ENCODE measurements at places on chromosomes 3 and 15.
A peak's percentile ranks its signal among the peaks of the same experiment; 100 is the strongest.

DNA sequence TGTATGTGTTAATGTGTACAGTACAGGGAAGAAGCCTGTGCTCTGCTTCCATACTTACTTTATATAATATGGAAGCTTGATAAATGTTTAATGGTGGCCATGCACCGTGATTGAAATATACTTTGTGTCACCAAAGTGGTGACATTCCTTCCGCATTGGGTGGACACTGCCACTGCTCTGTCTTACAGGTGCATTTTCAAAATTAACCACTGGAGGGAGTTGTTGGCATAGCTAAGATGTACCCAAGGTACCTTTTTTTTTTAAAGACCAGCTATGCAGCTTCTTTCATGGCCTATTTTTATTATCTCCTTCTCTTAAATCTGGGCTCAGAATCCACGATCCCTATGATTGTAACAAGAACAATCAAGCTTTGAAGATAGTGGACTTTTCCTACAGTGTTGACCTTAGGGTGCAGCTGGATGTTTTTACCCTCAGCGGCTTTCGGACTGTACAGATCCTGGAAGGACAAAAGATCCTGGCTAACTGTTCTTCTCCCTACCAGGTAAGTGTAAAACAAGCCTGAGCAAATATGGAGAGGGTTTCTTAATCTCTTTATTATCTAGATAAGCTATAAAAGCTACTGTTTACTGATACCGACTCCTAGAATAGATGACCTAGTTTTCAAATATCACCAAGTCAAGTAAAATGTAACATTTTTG lies 21.6 kb upstream of the PAK6 start:
- H3K36me3 ChIP-seq = no peaks in the 10 kb centered on the region
- H3K27me3 ChIP-seq = no peaks in the 10 kb centered on the region
- no peaks in the 10 kb centered on the region for H3K4me1 ChIP-seq
- peak; percentile 69 for DNase-seq
- H3K27ac ChIP-seq = no peak overlapping the region

DNA sequence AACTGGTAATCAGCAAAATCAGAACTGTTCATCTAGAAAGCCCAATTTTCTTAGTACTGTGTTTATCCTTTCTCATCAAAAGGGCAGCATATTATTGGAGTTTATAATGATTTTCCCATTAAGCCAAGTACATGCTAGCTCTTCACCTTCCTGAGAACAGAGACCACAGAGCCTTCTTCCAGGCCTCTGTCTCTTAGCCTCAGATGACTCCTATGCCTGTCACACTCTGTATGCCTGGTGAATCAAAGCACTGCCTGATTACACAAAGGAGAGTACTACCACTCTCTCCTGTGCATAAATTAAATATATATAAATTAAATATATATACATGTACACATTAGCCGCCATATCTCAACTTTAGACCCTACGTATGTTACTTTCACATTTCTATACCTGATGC lies 636.1 kb downstream of the NTRK3 start:
- DNase-seq = no peak
- H3K27me3 ChIP-seq = peaks cover 9% of the 10 kb centered on the region
- no peak overlapping the region for H3K4me3 ChIP-seq
- no peak overlapping the region for H3K27ac ChIP-seq

DNA sequence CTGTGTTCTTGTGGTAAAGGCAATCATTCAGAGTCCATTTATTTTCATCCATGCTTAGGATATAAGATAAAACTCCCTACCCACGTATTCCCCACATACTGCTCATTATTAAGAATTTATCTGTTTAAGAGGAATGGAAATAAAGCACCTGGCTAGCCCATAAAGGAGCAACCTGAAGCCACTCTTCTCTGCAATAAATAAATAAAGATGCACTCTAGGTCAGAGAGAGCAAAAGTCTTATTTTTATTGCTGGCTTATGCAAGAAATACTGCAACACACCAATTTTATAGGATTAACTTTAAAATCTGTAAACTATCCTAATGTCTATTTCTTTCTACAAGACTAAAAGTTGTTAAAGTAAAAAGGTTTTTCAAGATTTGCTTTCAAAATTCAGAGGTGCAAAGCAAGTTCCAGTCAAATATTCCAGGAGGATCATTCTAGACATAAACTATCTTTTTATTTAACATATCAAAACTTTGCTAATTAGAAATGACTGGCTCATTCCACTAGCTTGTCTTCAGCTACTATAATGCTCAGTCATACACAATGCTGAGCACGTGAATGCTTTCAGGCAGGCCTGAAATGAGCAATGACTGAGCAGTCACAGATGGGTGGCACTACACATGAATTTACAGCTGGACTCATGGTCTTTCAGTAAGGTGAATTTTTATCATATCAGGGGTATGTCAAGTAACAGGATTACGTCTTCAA lies 7.1 kb downstream of the TJP1 start:
- H3K36me3 ChIP-seq = peaks cover 10% of the 10 kb centered on the region
- H3K27ac ChIP-seq = no peak overlapping the region
- no peak overlapping the region for H3K4me3 ChIP-seq
- H3K27me3 ChIP-seq = peaks cover 86% of the 10 kb centered on the region
- DNase-seq = no peak

- H3K27ac ChIP-seq = no peak overlapping the region
- no peaks in the 10 kb centered on the region for H3K36me3 ChIP-seq
- peaks cover 19% of the 10 kb centered on the region for H3K27me3 ChIP-seq
- H3K4me3 ChIP-seq = no peak overlapping the region
- no peak for DNase-seq
Observed at GRCh38 chr15:100809151-100809550, 70.5 kb upstream of the ALDH1A3 start.

DNA sequence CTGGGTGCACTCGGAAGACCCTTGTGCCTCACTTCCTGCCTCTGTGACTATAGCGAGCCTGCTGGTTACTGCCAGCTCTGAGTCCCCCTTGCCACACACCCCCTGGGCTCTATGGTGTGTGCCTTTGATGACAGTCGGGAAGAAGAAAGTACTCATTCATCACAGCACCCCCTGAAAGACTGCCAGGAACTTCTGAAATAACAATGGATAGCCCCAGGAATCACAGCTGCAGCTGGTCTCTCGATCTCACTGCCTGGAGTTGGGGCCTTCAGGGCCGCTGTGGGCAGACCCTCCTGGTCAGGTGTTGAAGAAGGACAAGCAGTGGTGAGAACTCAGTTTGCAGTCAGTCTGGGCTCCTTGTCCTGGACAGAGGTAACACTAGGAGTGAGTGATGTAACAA lies 9.8 kb upstream of the RPP14 start:
- H3K27ac ChIP-seq = no peak overlapping the region
- no peak overlapping the region for H3K4me3 ChIP-seq
- no peak for DNase-seq

DNA sequence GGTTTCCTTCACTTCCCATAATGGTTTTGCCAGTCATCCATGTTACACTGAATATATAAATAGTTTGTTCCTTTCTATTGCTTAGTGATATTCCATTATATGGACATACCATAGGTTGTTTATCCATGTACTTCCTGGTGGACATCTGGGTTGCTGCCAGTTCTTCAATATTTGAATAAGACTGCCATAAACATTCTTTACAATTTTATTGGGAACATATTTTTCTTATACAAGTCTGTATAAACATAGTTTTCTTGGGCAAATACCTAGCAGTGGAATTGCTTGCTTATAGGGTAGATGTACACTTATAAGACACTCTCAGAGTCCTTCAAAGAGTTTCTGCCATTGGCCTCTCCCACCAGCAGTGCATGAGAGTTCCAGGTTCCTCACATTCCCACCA lies 231.4 kb downstream of the OPA1 start:
- H3K27me3 ChIP-seq = peaks cover 55% of the 10 kb centered on the region
- no peaks in the 10 kb centered on the region for H3K4me1 ChIP-seq
- no peaks in the 10 kb centered on the region for H3K36me3 ChIP-seq
- DNase-seq = no peak

DNA sequence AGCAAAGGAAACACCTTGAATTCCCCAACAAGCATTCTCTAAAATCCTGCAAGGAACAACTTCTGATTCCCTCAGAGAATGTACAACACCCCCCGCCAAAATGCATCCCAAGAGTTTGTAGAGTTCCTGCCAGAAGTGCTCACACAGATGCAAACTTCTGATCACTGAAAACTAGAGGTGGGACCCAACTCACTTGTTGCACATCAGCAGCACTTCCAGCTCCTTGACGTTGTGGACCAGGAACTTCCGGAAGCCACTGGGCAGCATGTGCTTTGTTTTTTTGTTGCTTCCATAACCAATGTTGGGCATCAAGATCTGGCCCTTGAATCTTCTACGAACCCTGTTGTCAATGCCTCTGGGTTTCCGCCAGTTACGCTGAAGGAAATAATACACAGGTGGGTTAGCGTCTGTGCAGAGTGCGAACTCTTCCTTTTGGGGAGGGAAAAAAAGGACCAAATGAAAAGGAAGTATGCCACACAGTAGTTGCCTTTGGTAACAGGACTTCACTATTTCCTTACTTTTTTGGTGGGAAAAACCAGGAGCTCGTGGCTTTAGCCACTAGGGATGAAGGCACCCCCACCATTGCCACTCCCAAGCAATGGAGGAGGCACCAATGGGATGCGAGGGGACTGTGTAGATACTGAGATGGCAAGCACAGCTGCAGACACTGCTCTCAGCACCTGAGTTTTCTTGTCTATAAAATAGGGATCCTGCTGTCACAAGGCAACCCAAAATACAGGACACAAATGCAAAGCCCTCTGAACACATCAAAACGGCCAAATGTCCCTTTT lies 2.0 kb downstream of the RPL32 start:
- H3K4me1 ChIP-seq = peaks cover 44% of the 10 kb centered on the region
- peak overlapping the region; percentile 99 for H3K27ac ChIP-seq
- peaks cover 41% of the 10 kb centered on the region for H3K36me3 ChIP-seq
- no peaks in the 10 kb centered on the region for H3K27me3 ChIP-seq
- no peak for DNase-seq

GRCh38 chr3:11613319-11613718 lies 30.4 kb downstream of the VGLL4 start:
- H3K27me3 ChIP-seq = no peaks in the 10 kb centered on the region
- no peaks in the 10 kb centered on the region for H3K36me3 ChIP-seq
- H3K4me1 ChIP-seq = peaks cover 61% of the 10 kb centered on the region

GRCh38 chr3:12935023-12935860 lies 93.9 kb upstream of the RPL32 start:
- DNase-seq = no peak
- no peak overlapping the region for H3K27ac ChIP-seq
- H3K4me1 ChIP-seq = peaks cover 8% of the 10 kb centered on the region
- peaks cover 6% of the 10 kb centered on the region for H3K36me3 ChIP-seq
- no peaks in the 10 kb centered on the region for H3K27me3 ChIP-seq

DNA sequence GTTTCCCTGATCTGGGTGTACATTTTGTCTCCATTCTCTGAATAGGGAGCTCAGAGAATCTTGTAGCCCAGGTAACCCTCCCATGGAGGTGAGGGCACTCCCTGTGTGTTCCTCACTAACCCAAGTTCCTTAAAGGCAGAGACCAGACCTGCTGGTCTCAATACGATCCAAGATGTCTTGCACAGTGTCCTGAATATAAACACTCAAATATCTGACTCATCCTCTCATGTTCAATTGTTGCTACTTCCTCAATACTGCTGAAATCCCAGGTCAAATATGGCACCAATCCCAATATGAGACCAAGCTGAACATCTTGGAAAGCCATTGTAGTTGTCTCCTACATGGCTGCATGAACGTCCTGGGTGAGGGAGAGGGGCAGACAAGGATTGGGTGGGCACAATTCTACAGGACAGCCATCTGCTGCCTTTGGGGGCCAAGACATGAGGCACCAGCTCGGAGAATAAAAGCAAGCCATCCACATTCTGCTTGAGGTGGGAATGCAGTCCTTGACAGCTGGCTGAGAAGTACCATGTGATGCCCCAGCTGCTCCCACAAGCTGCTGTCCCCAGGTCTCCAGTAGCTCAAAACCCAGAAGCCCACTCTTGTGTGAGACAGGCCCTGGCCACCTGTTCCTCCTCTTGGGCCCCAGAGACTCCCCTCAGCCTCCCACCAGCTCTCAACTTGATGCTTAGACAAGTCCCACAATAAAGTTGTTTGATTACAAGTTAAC lies 18.2 kb downstream of the TBC1D2B start:
- peaks cover 59% of the 10 kb centered on the region for H3K4me1 ChIP-seq
- no peaks in the 10 kb centered on the region for H3K36me3 ChIP-seq
- DNase-seq = no peak
- peak overlapping the region; percentile 62 for H3K27ac ChIP-seq
- no peak overlapping the region for H3K4me3 ChIP-seq
- no peaks in the 10 kb centered on the region for H3K27me3 ChIP-seq

DNA sequence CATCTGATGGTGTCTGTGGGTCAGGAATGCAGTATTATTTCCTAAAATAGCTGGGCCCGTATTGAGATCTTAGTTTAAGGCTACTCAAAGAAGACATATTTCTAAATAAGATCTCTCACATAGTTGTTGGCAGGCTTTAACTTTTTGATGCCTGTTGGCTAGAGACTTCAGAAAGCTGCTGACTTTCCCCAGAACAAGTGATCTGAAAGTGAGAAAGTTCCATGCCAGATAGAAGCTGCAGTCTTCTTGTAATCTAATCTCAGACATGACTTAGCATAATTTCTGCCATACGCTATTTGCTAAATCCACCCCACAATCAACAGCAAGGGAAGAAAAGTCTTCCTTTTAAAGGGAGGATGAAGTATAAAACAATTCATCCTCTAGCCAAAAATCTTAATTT lies 867.1 kb downstream of the IGSF11 start:
- H3K4me3 ChIP-seq = no peak overlapping the region

GRCh38 chr3:162278834-162279233 lies 782.2 kb downstream of the OTOL1 start:
- no peaks in the 10 kb centered on the region for H3K4me1 ChIP-seq
- H3K27ac ChIP-seq = no peak overlapping the region
- no peak overlapping the region for H3K4me3 ChIP-seq
- H3K36me3 ChIP-seq = no peaks in the 10 kb centered on the region
- H3K27me3 ChIP-seq = no peaks in the 10 kb centered on the region

DNA sequence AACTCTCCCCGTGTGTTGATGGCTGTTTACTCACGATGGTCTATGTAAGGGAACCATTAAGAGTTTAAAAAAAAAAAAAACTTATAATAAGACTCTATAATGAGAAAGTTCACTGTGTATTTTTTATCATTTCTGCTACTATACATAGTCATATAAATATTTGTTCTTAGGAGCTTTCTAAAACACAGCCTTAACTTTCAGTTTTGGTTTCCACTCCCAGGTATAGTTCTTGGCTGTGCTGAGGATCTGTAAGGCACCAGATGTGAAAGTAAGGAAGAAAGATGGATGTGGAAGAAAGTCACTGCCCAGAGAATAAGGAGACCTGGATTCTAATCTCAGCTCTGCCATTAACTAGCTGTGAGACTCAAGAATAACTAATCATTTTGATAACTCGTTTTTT lies 101.9 kb upstream of the THBS1 start:
- peaks cover 4% of the 10 kb centered on the region for H3K36me3 ChIP-seq
- H3K4me1 ChIP-seq = no peaks in the 10 kb centered on the region
- peaks cover 10% of the 10 kb centered on the region for H3K27me3 ChIP-seq

DNA sequence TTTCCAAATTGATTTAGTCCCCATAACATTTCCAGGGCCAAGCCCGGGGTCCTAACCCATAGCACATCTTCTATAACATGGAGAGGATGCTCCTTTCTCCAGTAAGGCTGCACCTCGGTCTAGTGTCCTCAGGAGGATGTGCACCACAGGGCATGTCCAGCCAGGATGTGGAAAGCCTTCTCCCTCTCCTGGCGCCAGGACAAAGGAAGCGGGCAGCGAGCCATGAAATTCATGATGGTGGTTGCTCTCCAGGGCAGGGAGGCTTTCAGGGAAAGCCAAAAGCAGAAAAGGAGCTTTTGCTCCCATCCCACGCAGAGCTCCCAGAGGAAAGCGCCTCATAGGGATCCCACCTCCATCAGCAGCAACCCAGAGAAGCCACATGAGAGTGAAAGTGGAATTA lies 220.0 kb downstream of the ADAMTSL3 start:
- H3K27ac ChIP-seq = no peak overlapping the region
- H3K4me1 ChIP-seq = no peaks in the 10 kb centered on the region
- H3K4me3 ChIP-seq = no peak overlapping the region
- no peaks in the 10 kb centered on the region for H3K36me3 ChIP-seq
- no peak for DNase-seq
- no peaks in the 10 kb centered on the region for H3K27me3 ChIP-seq

Data from natural killer cell treated with Interleukin-12 subunit alpha and Interleukin-12 subunit beta and Interleukin-15 and Interleukin-18, amount 100 ng/mL, for 72 hours (primary cell).